Fibroblast of lung (primary cell): ENCODE measurements at places on chromosomes 6 and 20.

DNA sequence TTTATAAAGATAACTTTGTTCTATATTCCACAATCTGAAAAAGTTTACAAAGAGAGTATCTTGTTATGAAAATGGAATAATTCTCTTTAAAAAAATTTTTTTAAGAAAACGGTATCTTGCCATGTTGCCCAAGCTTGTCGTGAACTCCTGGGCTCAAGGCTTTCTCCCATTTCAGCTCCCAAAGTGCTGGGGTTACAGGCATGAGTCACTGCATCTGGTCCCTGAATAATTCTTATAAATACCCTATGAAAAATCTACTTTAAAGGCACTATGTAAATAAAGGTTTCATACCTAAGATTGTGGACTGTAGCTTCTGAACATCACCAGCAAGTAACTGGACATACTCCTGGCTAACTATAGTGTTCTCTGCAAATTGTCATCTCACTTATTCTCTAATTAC, 60.3 kb downstream of the SAMD3 start:
- peak; percentile 52 for DNase-seq
- no peak overlapping the region for H3K27ac ChIP-seq
- H3K4me3 ChIP-seq = no peak overlapping the region
- no peaks in the 10 kb centered on the region for H3K4me1 ChIP-seq
- no peaks in the 10 kb centered on the region for H3K36me3 ChIP-seq

- no peak overlapping the region for H3K4me3 ChIP-seq
- H3K4me1 ChIP-seq = peaks cover 3% of the 10 kb centered on the region
- no peaks in the 10 kb centered on the region for H3K27me3 ChIP-seq
- H3K36me3 ChIP-seq = no peaks in the 10 kb centered on the region
These were observed 21.2 kb downstream of the ENPP3 start for GRCh38 chr6:131658287-131658686.

GRCh38 chr6:9139746-9140145, 704.4 kb upstream of the SLC35B3 start:
- no peak overlapping the region for H3K27ac ChIP-seq
- H3K36me3 ChIP-seq = no peaks in the 10 kb centered on the region
- H3K27me3 ChIP-seq = no peaks in the 10 kb centered on the region
- H3K4me1 ChIP-seq = peaks cover 2% of the 10 kb centered on the region
- no peak overlapping the region for H3K4me3 ChIP-seq

GRCh38 chr6:75065523-75065922, 140.3 kb downstream of the COL12A1 start:
- peak; percentile 24 for DNase-seq
- H3K36me3 ChIP-seq = no peaks in the 10 kb centered on the region
- no peaks in the 10 kb centered on the region for H3K27me3 ChIP-seq
- no peaks in the 10 kb centered on the region for H3K4me1 ChIP-seq

DNA sequence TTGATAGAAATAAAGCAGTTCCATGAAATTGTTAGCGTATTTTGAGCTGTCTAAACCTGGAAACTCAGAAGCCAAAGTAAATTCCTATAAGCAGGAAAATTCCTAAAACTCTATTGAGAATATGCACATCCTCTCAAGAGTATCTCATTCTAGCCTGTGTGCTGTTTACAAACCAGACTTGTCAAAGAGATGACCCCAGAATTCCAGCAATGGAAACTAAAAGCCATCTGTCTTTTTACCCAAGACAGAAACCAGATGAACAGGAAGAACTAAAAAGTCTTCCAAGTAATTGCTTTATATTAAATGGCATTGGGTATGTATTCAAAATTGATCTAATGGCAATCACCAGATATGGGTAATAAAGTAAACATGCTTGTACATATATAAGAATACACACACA, 92.6 kb downstream of the COL19A1 start:
- no peaks in the 10 kb centered on the region for H3K27me3 ChIP-seq
- no peak for DNase-seq
- no peak overlapping the region for H3K27ac ChIP-seq
